Left renal cortex interstitium (tissue), 4 donors: ENCODE measurements at places on chromosomes 1 and 21. TPM values are rescaled to one million over a fixed set of nuclear protein-coding genes. Genes with fewer than 3 reads are reported as not detected.

Gene AZIN2
- polyA plus RNA-seq = 8.8 TPM

Gene GNAT2
- not detected for polyA plus RNA-seq

Gene KCNJ15
- 228 TPM for polyA plus RNA-seq

Gene AIM2
- 0.45 TPM for polyA plus RNA-seq

Gene HRNR
- polyA plus RNA-seq = 0.11 TPM

Gene C1QC
- polyA plus RNA-seq = 15.6 TPM

Gene SLC2A5
- polyA plus RNA-seq = 0.81 TPM

Gene DFFB
- 10.1 TPM for polyA plus RNA-seq

Gene EFNA3
- polyA plus RNA-seq = 5.9 TPM

Gene LY9
- polyA plus RNA-seq = 0.09 TPM

Gene CD53
- 6.7 TPM for polyA plus RNA-seq

Gene TCEA3
- 58.3 TPM for polyA plus RNA-seq

Gene F13B
- not detected for polyA plus RNA-seq

Gene ZNF648
- 0.24 TPM for polyA plus RNA-seq

Gene C1orf87
- polyA plus RNA-seq = 0.40 TPM

Gene OR6N1
- not detected for polyA plus RNA-seq

Gene OR6K3
- 0.07 TPM for polyA plus RNA-seq

Gene LDLRAD1
- polyA plus RNA-seq = not detected

Gene VAV3
- 114 TPM for polyA plus RNA-seq
